ENCODE measurements at places on chromosomes 7 and 10. TPM values are rescaled to one million over a fixed set of nuclear protein-coding genes. Genes with fewer than 3 reads are reported as not detected.

Gene LIPF
- not detected for total RNA-seq

Gene C10orf143
- 4.8 TPM for total RNA-seq

Gene NKX2-3
- total RNA-seq: not detected

Gene UCN3
- not detected for total RNA-seq

Gene USP54
- total RNA-seq: 66.6 TPM

Gene VIPR2
- total RNA-seq: 2.0 TPM

Gene DNAJB6
- total RNA-seq: 129 TPM

Gene RFC2
- 17.1 TPM for total RNA-seq

Gene VWA2
- total RNA-seq: 0.62 TPM

Gene PON3
- total RNA-seq: 8.9 TPM

Gene SPDYE8
- not detected for total RNA-seq

Gene MSMB
- not detected for total RNA-seq
